ENCODE measurements at places on chromosomes 2 and 18. TPM values are rescaled to one million over a fixed set of nuclear protein-coding genes. Genes with fewer than 3 reads are reported as not detected.

Gene CFAP221
- not detected for total RNA-seq

Gene CTAGE1
- total RNA-seq = not detected

Gene EPB41L3
- total RNA-seq = 36.1 TPM

Gene LIPG
- total RNA-seq = 32.9 TPM

Gene PPP1CB
- 88.9 TPM for total RNA-seq

Gene EMILIN2
- 32.0 TPM for total RNA-seq

Gene NT5DC4
- total RNA-seq = not detected

Gene LINC00305
- total RNA-seq = not detected

Gene SNED1
- 84.5 TPM for total RNA-seq

Gene KLHL14
- total RNA-seq = not detected

Gene DSC2
- total RNA-seq = 1.1 TPM

Gene EFHD1
- total RNA-seq = 2.1 TPM

Gene DRC1
- not detected for total RNA-seq

Gene MC4R
- total RNA-seq = not detected

Gene GPR17
- total RNA-seq = not detected

Gene SERPINB11
- not detected for total RNA-seq

Gene ST6GAL2
- total RNA-seq = not detected

Gene ERMN
- total RNA-seq = not detected

Gene SERPINB4
- total RNA-seq = not detected

Gene LCT
- not detected for total RNA-seq

Gene IL36A
- total RNA-seq = not detected

Gene SRSF7
- 68.7 TPM for total RNA-seq

Gene FIGN
- total RNA-seq = 0.36 TPM

Gene CD8A
- total RNA-seq = not detected

All from cardiac atrium fibroblast (primary cell).